AG10803 (cell line): ENCODE measurements at places on chromosomes 3 and 15.

DNA sequence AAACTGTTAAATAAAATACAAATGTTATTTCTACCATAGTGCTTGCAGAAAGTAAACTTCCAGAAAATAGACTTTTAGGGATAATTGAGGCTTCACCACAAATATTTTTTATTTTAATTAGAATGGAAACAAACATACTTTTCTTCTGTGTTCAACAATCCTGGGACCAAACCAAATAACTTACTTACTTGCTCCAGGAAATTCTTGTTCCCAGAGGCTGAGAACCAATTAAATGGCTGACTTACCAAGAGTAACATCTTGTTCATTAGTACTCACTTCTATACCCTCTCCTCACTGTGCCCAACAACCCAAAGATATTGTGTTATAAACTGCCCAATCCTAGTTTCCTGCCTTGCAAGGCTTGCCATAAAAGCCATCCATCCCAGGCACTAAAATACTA lies 172.2 kb upstream of the PFN2 start:
- DNase-seq, result peak; percentile 58

DNA sequence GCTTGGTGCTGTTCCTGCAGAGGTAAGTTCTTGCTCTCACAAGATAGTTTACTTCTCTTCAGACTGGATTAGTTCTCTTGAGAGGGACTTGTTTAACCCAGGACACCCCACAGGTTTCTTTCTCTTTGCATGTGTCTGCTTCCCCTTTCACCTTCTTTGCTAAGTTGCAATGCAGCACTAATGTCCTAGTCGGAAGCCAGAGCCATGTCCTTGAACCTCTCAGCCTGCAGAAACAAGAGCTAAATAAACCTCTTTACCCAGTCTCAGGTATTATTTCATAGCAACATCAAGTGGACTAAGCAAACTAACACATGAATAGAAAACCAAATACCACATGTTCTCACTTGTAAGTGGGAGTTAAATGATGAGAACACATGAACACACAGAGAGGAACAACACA lies 915.2 kb downstream of the NSUN3 start:
- DNase-seq, result no peak

- DNase-seq, result no peak
Observed at GRCh38 chr3:48364840-48365239, 7.2 kb upstream of the FBXW12 start.

- no peak for DNase-seq
Observed at GRCh38 chr15:29034593-29035335, 149.0 kb downstream of the APBA2 start.

DNA sequence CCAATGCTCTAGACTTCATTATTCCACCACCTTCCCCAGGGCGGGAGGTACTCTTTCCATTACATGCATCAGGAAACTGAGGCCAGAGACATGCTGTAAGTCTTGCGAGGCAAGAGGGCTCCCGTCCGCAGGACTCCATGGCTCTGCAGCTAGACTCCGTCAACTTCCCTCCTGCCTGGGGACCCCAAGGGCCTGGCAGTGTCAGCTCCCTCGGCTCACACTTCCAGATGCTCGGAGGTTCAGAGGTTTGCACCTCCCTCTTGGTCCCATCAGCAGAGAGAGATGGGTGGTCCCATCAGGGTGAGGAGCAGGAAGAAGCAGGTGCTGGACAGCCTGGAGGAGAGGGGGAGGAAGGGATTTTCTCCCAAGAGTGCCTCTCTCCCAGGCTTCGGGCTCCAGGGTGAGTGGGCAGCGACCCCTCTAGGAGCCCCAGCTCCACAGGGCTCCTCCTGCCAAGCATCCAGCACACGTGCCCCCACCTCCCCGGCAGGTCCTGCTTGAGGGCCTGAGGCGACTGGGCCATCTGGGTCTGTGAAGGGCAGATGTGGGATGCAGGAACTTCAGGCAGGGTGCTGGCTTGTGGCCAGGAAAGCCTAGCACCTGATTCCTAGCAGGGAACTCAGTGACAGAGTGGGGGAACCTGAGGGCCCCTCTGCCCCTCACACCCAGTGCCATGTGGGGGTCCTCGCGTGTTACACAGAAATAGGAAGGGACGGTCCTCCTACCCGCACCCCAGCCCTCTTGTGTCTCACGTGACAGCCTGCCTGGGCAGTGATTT lies 9.3 kb downstream of the PAK6 start:
- DNase-seq, result no peak

DNA sequence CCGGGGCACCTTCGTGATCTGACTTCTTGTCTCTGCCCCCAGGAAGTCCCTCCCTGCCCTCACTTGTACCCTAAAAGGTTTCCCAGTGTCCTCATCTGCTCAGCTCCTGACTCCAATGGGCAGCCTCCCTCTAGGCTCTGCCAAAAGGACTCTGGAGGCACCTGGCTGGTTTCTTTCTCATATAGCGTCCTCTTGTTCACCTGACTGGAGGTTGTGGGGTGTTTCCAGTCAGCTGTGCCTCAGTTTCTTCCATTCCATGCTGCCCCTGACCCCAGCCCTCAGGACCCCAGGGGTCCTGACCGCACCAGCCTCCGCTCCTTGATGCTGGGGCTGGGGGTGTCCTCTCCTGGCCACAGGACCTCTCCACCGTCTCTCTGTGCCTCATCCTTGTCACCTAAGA lies 2.5 kb downstream of the PRR23E start:
- DNase-seq, result no peak

DNA sequence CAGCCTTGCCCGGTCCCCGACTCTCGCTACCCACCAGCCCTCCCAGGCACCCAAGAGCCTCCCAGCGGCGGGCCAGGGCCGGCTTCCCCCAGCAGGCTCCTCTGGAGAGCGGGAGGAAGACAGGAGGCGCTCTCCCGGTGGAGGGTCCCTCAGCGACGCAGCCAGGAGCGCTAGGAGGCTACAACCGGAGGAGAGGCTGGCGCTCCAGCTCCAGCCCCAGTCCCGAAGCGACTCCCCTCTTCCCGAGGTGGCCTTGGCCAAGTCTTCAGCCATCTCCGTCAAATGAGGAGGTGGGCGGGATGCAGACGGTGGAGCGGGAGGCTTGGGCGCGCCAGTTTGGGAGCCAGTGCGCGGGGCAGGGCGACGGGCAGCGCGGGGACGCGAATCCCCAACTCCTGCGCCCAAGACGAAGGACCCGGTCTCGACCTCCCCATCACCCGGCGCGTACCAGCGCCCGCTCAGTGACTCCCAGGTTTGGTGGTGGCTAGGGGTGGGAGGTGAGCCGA lies 722 bp downstream of the CHRNA3 start:
- DNase-seq, result no peak

DNA sequence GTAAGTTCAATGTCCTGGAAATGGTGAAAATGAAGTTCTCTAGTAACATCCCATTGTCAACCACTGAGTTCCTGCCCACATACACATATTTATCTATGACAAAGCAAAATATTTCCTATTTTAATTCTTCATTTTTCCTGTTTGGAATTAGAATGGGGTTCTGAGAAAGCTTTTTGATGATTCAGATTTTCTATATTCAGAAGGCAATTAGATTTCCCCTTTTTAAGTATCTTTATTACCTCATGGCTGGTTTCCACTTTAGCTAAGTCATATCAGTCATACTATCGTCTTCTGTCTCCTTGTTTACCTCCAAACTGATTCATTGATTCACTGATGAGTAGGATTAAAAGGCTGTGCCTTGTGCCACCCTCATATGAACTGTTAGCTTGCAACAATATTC lies 17.9 kb downstream of the ETFA start:
- peak; percentile 11 for DNase-seq

GRCh38 chr3:183572935-183573334 lies 17.4 kb upstream of the KLHL6 start:
- DNase-seq, result no peak

- no peak for DNase-seq
Observed at GRCh38 chr3:52959773-52960172, 62.4 kb upstream of the STIMATE start.

DNA sequence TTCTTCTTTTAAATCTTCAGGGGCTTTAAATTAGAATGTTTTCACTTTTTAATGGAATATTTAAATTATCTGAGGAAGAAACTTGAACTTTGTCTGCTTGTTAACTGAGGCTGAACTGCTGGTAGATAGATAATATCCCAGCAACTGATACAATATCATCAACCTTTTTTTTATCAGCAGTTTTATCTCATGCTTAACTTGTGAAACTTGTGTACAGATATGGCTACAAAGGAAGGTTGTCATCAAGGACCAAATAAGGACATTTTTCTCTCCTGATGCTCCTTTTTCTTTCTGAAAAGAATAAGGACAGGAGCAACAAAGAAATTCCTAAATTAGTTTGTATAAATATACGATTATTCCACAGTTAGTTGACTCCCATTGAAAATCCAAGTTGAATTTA lies 66.4 kb upstream of the KBTBD8 start:
- no peak for DNase-seq

GRCh38 chr3:176663387-176663786 lies 533.9 kb downstream of the TBL1XR1 start:
- DNase-seq, result peak; percentile 31

DNA sequence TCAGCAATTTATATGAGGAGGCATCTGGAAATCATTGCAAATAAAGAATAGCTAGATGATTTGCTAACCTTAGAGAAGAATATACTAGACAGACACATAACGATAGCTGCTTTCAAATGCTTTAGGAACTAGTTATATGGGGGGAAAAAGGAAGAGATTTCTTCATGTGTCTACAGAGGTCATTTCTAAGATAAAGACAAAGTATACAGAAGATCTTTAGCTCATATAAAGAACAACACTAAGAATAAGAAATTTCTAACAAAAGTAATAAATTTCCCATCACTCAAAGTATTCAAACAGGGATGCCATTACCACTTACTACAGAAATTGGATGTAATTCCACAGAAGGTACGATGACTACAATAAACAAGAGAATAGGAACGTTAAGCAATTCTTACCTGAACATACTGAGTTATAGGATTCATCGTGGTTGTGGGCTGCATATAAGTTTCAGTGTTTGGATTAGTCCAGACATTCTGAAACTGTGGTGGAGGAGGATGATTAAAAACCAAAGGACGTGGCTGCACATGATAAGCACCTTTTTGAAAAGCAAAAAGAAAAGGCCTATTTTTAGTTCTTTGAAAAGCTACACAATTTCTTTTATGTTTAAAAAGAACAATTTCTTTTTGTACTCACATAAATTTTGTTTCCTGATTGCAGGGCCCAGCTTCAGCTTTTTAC lies 8.7 kb downstream of the DAZL start:
- no peak for DNase-seq

GRCh38 chr3:126002189-126002588 lies 33.2 kb downstream of the ROPN1B start:
- DNase-seq, result no peak

DNA sequence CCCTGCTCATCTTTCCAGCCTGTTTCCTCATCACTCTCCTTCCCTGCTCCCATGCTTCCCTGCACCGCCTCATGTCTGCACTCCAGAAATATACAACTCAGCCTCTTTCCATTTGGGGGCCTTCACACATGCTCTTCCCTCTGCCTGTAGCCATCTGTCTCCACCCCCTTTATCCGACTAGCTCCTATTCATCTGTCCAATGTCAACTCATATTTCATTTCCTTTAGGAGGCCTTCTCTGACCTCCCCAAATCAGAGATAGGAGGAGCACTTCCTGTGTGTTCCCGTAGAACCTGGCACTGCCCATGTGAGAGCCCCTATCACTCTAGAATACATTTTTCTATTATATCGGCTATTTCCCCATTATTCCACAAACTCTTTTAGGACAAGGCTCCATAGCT lies 10.6 kb downstream of the ATP8B4 start:
- no peak for DNase-seq

GRCh38 chr15:93020976-93021772 lies 67.8 kb downstream of the RGMA start:
- no peak for DNase-seq

GRCh38 chr15:77506311-77507142 lies 85.8 kb downstream of the HMG20A start:
- no peak for DNase-seq

DNA sequence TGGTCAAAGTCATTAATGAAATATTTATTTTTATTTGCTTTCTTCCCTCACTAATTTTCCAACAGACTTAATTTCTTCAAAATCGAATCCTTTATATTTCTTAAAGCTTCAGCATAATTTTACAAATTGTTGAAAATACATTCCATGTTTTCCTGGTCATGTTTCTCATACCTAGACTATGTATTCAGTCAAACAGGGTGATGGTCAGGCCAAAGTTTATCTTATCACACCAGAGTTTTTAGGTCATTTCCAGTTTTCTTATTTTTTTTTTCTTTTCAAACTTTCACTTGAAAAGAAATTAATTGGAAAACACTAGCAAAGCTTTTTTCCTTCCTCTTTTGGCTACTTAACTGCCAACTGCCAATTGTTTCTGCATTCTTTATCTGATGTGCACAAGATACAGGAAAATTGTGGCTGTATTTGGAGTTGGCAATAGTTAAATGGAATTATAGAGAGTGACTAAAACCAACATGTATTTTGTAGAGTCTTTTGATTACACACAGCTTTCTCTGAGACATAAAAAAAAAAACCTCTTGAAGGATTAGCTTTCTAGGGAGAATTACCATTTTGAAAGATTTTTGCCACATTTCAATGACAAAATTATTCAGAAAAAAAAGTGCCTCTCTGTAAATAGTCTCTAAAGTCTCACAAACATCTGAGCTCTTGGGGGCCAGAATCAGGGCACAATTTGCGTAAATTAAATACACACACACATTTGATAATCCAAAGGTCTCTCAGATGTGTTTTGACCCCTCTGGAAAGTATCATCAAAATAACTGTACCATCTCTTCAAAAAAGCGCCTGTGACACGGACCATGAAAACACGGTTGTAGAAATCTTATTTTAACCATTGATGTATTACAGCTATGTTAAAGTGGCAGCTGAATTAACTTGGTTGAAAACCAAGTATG lies 603.2 kb upstream of the KCNMB2 start:
- DNase-seq, result peak; percentile 79

DNA sequence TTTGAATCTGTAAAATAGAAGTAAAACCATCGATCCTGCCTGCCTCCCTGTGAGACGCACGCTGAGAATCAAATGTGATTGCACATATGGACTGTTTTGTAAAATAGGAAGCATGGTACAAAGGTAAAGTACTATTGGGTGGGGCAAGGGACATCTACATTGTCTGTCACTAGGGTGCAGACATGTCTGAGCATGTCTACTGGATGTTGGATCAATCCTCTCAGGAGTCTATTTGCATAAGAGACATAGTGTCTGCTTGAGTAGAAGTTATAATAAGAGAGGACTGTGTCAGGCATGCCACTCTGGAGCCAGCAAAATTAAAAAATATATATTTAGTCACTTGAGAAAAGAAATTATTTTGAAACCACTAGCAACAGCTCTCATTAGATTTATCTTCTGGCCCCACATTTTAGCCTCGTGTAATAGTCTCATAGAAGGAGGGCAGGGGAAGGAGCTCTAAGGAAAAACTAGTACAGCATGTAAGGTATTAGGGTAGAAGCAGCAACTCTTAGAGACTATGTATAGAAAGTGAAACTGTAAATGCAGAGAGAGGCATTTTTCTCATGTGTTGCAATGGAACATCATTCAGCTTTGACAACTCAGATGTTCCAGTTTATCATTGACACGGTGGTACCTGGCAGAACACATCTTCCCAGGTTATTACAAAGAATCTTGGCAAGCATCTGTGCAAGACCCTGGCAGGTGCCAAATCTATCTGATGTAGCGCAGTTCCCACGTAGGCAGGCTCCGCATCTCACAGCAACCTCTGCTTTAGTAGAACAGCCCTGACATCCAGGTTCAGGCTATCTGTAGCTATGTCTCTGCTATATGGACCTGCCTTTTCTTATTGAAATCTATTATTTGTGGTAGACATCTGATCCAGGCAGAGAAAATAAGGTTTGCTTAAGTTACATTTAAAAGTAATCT lies 85.2 kb upstream of the CHL1 start:
- no peak for DNase-seq

- no peak for DNase-seq
Observed at GRCh38 chr3:64398006-64398405, 172.7 kb upstream of the PRICKLE2 start.

GRCh38 chr15:55774113-55774970 lies 31.4 kb upstream of the PRTG start:
- DNase-seq, result peak; percentile 17
